ENCODE measurements at places on chromosomes 16 and 17.

DNA sequence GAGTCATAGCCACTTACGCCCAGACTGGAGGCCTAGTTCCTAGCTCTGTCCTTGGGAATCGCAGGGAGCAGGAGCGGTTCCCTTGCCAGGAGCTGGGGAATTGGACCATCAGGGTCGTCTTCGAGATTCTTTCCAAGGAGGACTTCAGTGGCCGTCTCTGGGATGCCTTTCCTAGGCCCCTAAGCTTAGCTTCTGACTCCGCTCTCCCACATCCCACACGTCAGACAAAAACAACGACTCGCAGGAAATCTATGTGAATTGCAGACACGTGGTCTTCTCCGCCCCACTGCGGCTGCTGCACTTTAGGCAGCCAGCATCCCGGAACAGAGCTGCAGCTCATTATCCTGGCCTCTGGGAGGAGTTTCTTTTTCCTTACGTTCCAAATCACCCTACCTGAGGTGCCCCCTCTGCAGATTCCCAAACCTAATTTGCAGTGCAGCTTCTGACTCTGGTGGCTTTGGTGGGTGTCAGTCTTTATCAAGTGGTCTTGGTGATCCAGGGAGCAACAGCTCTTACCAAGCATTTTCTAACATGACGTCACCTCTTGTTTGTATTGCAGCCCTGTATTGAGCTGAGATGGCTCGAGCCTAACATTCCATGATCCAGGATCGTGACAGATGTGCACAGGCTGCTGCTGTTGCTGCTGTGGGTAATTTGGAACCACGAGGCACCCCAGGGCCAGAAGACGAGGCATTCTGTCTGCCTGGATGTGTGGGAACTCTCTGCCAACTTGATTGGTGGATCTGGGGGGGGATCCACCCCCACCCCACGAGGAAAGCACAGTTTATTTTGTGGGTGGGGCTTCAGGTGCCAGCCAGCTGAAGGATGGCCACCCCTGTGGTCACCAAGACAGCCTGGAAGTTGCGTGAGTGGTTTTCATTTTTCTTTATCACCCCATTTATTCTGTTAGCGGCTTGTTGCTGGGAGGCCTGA, 1.1 kb downstream of the KATNB1 start:
- DNase-seq: peak; percentile 13

GRCh38 chr17:82909322-82909904, 69.6 kb upstream of the ZNF750 start:
- no peak for DNase-seq

- no peak for DNase-seq
Observed at GRCh38 chr17:34575182-34575581, 4.2 kb upstream of the TMEM132E start.

- no peak for DNase-seq
Observed at GRCh38 chr17:76844846-76845245, 23.4 kb upstream of the MGAT5B start.

DNA sequence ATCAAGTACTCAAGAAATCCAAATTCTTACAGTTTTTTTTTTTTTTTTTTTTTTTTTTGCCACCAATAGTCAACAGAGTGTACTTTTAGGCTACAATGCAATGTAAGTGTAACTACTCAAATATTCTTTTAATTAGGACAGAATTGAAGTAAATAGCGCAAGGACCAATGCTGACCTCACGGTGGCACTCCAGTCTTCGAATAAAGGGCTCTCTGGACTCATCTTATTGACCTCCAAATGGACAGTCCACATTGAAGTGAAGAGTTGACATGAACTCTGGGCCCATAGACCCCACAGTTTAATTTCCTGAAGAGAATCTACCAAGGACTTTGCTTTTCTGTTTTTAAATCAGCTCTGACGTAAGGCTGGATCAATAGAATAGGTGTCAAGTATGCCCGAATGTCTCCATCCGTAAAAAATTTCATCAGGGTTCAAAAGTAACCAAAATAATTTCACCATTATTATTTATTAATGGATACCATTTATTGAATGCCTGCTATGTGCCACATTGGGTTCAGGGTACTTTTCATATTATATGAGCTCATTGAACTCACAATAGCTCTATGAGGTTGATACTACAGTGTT, 7.3 kb upstream of the DDX52 start:
- DNase-seq: no peak

- no peak for DNase-seq
Observed at GRCh38 chr17:30117675-30118081, 1.1 kb downstream of the NSRP1 start.

DNA sequence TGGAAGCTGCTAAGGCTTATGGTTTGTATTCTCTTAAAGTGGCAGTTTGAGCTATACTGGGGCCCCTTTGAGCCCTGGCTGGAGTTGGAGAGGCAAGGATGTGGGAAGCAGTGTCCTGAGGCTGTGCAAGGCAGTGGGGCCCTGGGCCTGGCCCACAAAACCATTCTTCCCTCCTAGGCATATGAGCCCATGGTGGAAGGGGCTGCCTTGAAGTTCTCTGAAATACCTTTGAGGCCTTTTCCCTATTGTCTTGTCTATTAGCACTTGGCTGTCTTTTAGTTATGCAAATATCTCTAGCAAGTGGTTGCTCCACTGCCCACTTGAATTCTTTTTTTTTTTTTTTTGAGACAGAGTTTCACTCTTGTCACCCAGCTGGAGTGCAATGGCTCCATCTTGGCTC, 119.2 kb downstream of the PCTP start:
- DNase-seq: no peak
